HEK293T (cell line): ENCODE measurements at places on chromosomes 7 and 10.
A peak's percentile ranks its signal among the peaks of the same experiment; 100 is the strongest.

GRCh38 chr7:136601772-136602171, 266.7 kb upstream of the CHRM2 start:
- DNase-seq = no peak

- DNase-seq = no peak
These were observed 329.8 kb upstream of the SEMA3D start for GRCh38 chr7:85516675-85517074.

DNA sequence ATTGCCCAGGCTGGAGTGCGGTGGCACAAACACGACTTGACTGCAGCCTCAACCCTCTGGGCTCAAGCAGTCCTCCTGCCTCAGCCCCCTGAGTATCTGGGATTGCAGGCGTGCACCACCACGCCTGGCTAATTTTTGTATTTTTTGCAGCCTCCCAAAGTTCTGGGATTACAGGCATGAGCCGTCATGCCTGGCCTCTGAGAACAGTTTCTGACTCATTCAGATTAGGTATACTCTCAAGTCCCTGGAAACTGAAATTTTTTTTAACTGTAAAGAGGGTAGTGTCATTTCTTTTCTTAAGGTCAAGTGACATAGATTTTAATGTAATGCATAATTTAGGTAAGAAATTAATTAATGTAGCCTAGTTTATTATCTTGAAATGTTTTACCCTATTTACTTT, 104.7 kb downstream of the SEPTIN7 start:
- no peak for DNase-seq

DNA sequence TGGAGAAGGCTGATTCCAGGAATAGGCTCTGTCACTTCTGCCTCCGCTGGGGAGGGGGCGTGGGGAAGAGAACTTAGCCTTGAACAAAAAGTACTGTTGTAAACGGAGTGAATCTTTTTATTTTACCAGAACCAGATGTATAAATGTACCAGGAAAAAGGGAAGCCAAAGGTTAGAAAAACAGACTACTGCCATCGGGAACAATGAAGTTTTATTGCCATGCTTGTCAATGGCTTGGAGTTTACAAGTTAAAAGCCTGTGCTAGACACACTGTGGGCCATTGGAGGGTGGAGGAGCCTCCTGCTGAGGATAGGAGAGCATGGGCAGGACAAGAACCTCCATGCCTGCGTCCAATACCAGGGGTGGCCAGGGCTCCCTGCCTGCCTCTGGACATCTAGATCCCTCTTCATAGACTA, 161.7 kb upstream of the LYZL2 start:
- no peak for DNase-seq

- DNase-seq = peak; percentile 75
These were observed at the start of gene PROSER2 for GRCh38 chr10:11823122-11823988. Gene PROSER2 (plus strand): TSS chr10:11823356. CDS start chr10:11852078, 28,722 bp downstream.

DNA sequence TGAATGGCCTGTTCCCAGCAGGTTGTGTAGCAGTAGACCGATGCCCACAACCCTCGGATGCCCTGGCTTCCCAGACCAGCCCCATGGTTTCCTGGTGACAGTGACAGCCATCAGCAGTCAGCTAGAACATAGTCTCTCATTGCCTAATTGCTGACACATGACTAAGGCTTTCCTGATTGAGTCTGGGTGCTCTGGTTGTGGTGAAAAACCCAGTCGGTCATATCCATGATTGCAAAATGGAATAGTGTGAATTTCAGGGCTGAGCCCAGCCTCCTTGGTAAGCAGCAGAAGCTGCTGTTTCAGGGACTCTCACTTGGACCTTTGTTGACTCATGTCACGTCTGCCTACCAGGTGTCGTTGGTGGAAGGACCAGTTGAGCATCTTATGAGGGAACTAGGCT, 36.6 kb downstream of the POR start:
- no peak for DNase-seq

- no peak for DNase-seq
These were observed 238.4 kb downstream of the AUTS2 start for GRCh38 chr7:69836702-69837101.

GRCh38 chr10:101020427-101021075, 10.4 kb downstream of the PDZD7 start:
- no peak for DNase-seq

DNA sequence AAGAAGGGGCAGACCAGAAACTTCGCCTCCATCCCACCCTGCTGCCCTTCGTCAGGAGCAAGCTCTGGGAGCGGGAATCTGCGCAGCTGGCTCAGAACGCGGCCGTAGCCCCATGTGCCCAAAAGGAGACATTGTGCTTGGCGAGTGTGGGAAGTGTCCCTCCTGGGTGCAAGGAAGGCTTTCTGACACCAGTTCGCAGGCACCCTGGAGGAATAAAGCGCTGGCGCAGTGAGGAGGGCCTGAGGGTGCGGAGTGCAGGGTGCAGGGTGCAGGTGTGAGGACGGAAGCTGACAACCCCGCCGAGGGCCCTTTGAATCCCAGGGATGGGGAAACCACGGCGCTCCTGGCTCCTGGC, 811 bp downstream of the SLIT1 start:
- no peak for DNase-seq

- DNase-seq = no peak
These were observed 348.8 kb downstream of the GALNT17 start for GRCh38 chr7:71480791-71481190.

GRCh38 chr7:25167262-25167843, 42.3 kb upstream of the CYCS start:
- no peak for DNase-seq

DNA sequence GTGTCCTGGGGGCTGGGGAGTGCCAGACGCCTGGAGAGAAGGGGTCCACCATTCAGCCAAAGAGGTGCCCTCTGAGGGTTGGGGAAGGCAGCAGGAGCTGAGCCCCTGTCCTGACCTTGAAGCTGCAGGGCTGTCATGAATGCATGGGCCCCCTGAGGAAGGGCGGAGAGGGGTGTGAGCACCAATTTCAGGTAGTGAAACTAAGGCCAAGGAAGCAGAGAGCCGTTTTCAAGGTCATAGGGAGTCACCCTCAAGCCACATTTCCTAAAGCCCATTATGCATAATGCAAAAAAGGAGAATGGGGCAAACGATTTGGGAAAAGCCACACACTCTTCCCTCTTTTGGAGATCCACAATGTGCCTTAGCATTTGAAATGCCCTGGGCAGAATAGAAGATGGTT, 37.2 kb downstream of the FIGNL1 start:
- no peak for DNase-seq

DNA sequence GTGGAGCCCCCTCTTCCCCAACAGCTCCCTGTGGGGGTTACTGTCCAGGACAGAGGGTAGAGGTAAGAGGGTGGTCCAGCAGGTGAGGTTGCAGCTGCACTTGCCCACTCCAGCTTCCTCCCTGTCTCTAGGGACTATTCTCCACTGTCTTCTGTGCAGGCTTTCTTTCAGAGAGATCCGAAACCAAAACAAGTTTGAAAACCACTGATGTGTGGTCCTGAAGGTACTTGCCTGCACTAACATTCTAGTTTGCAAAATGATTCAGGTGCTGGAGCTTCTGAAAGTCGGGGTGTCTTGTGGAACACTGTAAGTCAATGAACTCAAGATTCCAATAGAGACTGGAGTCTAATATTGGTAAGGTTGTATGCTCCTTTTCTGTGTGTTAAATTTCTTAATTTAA, 63.1 kb downstream of the BLNK start:
- DNase-seq = no peak

- DNase-seq = no peak
These were observed 1.1 kb downstream of the REEP3 start for GRCh38 chr10:63522277-63522687.

DNA sequence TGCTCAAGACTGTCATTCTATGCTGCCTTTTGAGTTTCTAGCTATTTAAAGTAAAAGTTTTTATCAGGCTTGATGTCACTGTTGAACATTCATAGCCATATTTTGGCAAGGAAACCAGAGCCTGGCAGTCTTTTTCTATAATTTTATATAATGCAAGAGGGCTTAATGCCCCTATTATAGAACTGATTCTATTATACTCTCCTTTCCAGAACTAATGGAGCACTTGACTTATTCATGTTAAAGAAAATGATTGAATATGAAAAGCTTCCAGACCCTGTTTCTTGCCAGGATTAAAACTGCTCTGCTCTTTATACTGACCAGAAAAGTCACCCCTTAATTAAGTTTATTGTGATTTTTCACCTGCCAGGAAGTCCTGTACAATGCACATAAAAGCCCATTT, 337.6 kb upstream of the CHRM2 start:
- no peak for DNase-seq

DNA sequence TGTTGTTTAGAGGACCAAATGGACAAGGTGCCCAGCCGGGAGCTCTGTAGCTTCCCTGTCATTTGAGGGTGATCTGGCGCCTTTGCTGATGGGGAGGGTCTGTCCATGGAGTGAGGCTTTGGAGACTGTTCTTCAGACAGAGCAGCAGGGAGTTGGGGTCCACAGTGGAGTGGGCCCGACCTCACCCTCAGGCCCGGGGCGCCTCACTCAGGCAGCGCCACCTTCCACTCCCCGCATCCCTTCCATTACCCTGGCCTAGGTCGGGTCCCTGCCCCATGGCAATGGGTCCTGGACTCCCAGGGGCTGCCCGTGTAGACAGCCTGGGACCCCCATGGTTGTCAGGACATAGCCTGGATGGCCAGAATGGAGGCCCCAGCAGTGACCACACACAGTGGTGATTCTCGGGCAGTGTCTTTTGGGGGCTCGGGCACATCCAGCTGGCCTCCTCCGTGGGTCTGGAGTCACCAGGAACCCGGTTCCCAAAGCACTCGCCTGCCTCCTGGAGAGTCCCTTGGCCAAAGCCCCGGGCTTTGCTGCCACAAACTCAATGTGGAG, 38.5 kb downstream of the TCERG1L start:
- no peak for DNase-seq

DNA sequence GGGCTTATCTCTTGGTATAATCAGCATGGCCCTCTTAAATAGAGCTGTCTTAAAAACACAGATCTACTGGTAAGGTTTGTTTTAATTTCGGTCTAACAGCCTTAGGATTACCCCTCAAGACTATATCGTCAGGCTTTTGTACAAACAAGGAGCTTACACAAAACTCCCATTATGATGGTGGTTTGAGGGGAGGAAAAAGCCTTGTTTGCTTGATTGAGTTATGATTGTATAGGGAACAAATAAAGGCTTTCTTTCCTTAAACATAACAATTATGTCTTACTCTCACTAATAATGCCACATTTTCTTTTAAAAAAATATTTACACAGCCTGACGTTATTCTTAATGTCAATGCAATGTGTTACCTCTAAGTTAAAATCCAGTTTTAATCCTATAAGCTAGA, 188.8 kb upstream of the TCF7L2 start:
- no peak for DNase-seq

DNA sequence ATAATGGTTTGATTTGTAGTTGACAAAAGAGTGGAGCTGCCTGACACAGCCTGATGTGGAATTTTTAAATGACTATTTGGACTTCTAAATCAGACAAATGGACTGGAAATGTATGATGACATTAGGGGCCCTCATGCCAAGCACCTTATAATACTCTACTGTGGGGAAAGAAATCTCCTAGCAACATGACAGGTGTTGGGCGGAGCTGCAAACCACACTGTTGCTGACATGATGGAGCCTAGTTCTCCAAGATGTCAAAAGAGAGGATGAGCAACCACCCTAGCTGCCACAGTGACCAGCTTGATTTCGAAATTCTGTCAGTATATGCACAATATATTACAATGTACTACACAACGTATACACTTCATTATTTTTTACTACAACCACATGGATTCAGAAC, 65.8 kb downstream of the RHOBTB1 start:
- DNase-seq = no peak

- no peak for DNase-seq
These were observed 32.0 kb upstream of the PSAP start for GRCh38 chr10:71882813-71883659.

DNA sequence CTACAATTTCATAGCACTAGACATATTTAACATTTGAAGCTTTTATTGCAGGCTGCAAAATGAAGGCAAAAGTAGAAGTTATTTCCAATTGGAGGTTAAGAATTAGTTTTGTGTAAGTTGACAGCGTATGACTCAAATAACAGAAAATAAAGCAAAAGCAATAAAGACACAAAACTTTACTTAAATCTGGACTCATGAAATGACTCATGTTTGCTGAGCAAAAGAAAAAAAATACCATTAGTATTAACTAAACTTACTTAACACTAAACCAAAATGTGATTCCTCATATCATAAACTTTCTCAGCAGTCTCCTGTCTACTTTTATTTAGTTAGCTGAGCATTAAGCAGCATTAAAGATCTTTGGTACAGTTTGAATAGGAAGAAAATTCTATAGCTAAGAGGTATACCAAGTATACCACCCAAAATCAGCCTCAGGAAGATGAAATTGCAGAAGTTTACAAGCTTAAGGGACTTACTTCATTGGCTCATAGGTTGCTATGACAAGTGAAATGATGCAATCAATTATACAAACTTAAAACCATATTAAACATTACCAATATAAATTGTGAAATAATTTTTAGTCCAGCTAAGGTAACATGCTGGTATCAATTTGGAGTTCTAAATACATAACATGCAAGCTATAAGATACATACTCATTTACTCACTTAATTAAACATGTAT, 1131.4 kb downstream of the XPNPEP1 start:
- no peak for DNase-seq

DNA sequence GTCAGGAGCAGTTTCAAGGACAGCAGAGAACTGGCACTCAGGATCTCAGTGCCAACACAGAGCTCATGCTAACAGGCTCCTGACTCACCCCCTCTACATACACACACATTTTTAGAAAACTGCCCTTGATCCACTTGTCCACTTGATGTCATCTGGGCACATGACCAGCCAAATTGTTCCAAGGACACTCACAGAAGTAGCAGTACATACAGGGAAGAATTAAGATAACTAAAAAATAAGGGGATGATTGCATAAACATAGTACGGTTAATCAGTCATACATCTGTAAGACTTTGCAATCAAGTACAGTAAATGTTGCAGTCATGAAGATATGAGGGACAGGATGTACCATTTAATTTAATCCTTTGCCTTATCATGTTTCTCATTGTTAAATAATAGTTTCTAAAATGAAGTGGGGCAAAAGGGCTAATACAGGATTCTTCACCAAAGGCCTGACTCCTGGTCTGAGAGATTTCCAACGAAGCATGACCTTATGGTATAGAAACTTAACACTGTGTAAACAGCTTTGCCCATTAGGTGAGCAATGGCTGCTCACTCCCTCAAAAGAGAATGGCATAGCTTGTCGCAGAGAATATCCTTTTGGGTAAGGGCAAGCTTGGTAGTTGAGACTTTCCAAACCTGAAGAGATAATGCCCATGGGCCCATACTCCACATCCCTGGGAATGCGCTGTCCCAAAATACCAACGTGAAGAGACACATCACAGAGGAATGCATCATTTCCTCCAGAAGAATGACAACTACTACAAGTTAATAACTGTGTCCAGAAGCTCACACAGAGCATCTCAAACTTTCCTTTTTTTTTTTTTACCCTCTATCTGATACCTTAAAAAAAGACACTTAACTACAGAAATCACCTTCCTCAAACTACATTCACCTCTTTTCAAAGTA, 94.1 kb downstream of the ARMH3 start:
- no peak for DNase-seq

GRCh38 chr10:127968027-127968441, 61.1 kb downstream of the PTPRE start:
- no peak for DNase-seq

DNA sequence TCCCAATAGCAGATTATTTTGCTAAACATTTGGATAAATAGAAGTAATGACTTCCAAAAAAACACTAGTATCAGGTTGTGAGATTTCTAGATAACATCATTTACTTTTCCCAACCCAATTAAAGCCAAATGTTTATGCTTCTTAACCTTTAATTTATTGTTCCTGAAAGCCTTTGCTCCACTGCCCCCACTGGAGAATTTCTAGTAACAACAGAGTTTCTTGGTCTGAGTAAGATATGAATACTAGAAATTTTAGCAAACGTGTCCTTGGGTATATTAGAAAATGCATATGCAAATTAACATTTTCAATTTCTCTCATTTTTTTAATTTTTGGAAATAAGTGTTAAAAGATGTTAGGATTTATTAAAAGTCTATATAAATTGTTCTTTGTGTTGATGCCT, 958.0 kb upstream of the PHF14 start:
- DNase-seq = no peak
